AG10803 (cell line): ENCODE measurements at places on chromosomes 12 and 14.

GRCh38 chr12:105943525-105943924 lies 195.2 kb downstream of the NUAK1 start:
- DNase-seq, result no peak

DNA sequence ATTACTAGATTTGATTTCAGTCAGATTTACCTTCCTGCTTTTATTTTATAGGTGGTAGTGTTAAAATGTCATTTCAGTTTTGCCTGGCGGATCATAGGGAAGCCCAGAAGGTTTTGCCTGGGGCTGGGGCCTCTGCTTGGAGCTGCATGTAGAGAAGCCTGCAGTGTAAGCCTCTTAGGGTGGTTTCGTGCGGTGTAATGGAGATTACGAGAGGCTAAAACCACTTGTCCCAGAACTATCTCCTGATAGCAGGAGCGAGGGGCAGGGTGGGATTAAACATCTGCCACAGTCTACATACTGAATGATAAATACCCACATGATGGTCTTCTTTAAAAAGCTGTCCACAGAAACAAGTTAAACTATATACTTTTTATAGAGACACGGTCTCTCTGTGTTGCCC lies 35.0 kb upstream of the DICER1 start:
- DNase-seq, result no peak

- DNase-seq, result no peak
These were observed 128.3 kb upstream of the EVL start for GRCh38 chr14:99936738-99937474.

GRCh38 chr14:24171422-24172260 lies at the start of gene REC8:
REC8 (plus strand) TSS chr14:24172080; CDS start chr14:24172553, 473 bp downstream.
- DNase-seq, result no peak

- DNase-seq, result no peak
These were observed 91.7 kb downstream of the MYRFL start for GRCh38 chr12:69916544-69917235.

GRCh38 chr14:58947156-58947555 lies 241.3 kb upstream of the DAAM1 start:
- no peak for DNase-seq

GRCh38 chr14:70188659-70189455 lies at the start of gene SLC8A3:
SLC8A3 (minus strand) TSS chr14:70188951; CDS start chr14:70168422, 20,529 bp downstream.
- peak; percentile 22 for DNase-seq

DNA sequence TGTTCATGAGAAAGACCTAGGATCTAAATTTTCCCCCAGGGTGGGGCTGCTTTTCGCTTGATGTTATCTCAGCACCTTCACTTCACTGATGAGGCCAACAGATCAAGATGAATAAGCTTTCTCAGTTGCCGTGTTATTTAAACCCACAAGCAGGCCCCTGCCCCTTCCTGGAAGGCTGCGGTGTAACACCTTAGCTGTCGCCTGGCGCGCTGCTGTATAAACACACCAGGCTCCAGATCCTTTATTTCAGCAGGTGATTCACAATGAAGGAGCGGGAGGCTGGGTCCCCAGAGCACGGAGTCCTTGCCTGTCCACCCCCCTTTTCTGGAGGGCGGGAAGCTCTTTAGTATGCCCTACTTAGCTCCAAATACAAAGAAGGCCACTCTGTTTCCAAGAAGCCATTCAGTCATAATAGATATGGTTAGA lies 515.4 kb downstream of the FUT8 start:
- DNase-seq, result no peak

- DNase-seq, result no peak
These were observed 88.3 kb downstream of the GTF2A1 start for GRCh38 chr14:81132468-81132867.

DNA sequence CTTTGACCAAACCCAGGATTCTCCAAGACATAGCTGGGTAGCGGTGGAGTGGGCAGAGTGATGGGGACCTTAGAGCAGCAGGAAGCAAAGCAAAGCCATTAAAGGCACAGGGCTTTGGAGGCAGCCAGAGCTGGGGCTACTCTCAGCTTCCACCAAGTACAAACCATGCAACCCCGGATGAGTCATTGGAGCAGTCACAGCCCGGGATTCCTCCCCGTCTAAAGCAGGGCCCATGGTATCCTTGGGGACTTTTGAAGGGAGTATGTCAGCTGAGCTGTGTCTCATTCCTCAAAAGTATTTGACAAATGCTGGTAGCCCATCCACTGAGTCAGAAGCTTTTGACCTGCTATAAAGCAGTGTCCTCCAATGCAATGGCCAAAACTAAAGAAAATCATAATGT lies 9.7 kb upstream of the IFI27 start:
- DNase-seq, result peak; percentile 77

- DNase-seq, result no peak
These were observed 123.2 kb downstream of the WIF1 start for GRCh38 chr12:64997858-64998257.

- DNase-seq, result peak; percentile 89
These were observed 29.3 kb upstream of the LGALS3 start for GRCh38 chr14:55099756-55100155.

DNA sequence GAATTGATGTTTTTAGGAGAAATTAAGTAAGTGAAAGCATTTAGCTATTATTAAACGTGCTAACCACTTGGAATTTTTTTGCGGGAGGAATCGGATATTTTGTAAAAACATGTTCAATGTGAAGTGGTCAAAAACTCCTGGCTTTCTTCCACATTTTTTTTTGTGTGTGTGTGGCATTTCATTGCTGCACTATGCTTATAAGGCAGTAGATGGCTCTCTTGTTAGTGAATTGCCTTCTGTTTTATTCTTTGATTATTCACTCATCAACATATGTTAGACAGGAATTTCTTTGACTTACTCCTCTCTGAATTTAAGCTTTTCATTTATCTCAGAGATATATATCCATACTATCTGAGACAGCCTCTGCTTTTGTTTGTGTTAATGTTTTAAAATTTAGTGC lies 71.3 kb downstream of the DERA start:
- peak; percentile 71 for DNase-seq

GRCh38 chr12:124217508-124218242 lies 77.2 kb upstream of the RFLNA start:
- DNase-seq, result no peak

- peak; percentile 99 for DNase-seq
These were observed 30.3 kb downstream of the NFKBIA start for GRCh38 chr14:35374263-35374712.
